Activated CD4-positive, alpha-beta T cell treated with anti-CD3 and anti-CD28 coated beads for 1 hour (primary cell): ENCODE measurements at places on chromosomes 3 and 15.

DNA sequence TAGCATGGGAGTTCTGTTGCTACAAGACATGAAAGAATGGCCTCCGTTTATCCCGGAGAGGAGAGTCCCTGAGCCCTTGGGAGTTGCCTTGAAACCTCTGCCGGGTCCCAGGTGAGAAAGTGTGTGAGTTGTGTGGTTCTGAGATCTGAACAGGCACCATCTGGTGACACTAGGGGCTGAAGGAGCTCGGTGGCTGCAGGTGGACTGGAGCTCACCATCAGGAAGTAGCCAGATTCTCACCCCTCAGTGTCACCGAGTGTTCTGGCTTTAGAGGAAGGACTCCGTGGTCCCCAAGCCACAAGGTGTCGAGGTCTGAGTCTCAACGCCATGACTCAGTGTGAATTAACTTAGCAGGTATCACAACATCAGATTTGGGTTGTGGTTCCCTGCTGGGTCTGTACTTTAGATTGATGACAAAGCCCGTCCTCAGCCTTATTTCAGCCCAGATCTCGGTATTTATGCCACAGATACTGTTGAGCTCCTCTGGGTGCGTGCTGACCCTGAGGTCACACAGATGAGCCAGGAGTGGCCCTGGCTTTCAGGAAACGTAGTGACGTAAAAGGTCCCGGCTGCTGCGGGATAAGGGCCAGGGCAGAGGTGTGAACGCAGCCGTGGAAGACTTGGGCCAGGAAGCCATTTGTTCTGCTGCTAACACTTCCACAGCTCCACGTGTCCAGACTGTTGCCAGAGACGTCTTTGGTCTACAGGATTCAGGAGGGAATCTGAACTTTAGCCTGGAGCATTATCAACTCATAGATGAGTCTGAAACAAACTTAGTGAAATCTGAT is 54.4 kb downstream of the PGPEP1L start:
- no peak for DNase-seq

GRCh38 chr15:62649793-62650420 is 392.6 kb upstream of the TPM1 start:
- no peak for DNase-seq

DNA sequence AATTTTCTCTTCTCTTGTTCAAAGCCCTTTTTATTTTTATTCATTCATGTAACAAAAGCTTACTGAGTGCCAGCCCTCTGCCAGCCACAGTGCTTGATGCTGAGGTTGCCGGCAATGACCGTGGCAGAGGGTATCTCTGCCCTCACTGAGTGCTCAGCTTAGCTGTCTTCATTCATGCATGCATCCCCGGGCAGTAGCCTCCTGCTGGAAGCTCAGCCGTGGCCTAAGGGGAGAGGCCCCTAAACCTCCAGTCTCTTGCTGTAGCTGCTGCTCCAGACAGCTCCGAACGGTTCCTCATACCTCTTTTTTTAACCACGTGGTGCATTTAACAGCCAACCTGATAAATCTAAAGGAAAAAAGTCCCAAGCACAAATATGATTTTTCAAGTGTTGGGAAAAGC is 34.6 kb upstream of the CCDC66 start:
- DNase-seq: no peak

DNA sequence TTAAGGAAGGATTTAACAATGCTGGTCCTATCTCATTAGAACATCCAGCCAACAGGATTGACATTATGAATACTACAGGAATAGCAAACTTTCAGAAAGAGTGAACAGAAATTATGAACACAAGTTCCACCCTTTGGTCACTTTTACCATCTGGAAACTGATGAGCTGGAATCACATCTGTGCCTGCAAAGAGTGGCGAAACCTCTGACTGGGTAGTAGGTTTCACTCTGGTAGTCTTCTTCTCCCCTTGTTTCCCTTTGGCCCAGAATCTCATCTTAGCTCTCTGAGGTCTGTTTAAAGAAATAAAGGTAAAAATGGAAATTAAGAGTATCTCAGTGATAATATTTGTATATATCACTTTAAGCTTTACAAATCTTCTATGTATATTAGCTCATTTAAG is 73.1 kb downstream of the NR2E3 start:
- no peak for DNase-seq

DNA sequence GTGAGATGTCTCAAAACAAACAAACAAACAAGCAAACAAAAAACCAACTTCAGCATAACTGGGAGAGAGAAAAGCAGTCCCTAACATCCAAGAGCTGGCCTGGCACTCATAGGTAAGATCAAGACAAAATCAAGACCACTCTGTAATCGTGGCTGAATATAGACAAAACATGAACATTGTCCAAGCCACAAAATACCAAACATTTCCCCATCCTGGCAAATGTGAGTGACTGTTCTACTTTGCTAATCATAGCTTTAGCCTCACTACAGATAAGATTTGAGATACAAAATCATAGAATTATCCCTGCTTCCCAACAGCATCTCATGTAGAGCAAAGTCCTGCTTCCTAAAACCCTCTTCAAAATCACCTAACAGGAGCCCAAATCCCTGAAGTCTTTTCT is 116.7 kb upstream of the PRTG start:
- DNase-seq: no peak

DNA sequence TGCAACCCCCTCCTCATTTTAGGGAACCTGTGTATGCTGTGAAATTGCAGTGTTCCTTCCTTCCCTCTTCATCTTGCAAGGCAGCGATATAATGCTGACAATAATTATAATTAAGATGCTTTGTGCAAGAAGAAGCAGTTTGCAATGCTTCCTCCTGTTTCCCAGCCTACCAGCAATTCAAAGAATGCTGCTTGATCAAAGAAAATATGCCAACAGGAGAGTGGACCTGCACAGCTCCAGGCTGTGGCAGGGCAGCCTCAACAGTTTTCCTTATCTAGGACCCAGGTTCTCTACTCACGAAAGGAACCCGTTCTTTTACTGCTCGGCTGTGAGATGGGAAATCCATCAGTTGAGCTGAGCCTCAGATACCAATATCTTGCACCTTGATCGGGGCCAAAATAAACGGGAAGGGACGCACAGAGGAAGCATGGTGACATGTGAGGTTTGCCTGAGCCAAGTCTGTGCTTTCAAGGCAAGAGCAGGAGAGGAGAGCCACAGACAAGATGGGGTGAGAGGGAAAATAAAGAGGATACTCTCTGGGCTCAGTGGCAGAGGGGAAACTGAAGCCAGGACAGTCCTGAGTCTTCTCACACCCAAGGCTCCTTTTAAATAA is 22.6 kb upstream of the LRTM1 start:
- no peak for DNase-seq

DNA sequence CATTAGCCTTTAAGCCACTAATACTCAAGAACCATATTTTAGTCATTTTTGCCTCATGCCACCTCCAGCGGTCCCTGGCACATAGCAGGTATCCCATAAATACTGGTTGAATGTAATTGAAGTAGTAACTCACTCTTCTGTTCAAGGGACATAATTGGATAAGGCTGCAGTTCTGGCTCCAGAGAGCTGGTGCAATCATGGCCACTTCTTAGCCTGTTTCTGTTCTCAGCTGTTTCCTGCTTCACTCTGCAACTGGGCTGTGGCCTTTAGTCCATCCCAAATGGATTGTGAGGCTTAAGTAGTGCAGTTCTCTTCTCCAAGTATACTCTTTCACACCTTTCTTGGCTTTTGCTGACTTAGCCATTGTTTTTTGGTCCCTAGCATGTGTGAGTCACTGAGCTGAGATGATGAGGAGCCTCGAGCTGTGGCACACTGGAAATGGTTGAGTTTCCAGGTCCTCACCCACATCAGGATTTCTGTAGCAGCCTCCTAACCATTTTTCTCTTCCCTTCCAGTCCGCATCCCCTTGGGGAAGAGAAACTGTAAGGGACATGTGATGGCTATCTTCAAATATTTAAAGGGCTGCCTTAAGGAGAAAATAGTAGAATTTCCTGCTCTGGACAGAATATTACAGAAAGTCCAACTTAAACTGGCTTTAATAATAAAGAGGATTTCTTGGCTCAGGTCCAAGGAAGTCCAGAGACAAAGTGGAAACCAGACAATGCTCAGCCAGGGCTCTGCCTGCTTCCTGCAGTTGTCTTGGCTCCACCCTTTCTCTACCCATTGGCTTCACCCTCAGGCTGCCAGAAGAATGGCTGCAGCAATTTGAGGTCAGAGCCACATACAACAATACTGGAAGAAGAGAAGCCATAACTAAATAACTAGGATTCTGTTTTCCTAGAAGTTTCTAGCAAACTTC is 305.4 kb upstream of the ROPN1 start:
- DNase-seq: no peak

- DNase-seq: no peak
Measured at GRCh38 chr3:26915208-26915607, 292.6 kb downstream of the LRRC3B start.

DNA sequence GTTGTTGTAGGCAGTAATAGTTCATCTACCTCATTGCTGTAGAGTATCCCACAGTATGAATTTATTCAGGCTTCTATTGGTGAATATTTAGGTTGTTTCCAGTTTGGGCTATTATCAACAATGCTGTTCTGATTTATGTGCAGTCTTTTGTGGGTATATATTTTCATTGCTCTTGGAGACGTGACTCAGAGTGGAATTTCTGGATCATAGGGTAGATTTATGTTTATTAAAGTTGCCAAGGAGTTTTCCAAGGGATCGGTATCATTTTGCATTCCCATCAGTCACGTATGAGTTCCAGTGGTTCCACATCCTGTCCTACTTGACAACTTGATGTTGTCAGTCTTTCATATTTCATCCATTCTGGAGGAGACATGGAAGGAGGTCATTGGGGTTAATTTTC is 8.4 kb upstream of the HRH1 start:
- no peak for DNase-seq

DNA sequence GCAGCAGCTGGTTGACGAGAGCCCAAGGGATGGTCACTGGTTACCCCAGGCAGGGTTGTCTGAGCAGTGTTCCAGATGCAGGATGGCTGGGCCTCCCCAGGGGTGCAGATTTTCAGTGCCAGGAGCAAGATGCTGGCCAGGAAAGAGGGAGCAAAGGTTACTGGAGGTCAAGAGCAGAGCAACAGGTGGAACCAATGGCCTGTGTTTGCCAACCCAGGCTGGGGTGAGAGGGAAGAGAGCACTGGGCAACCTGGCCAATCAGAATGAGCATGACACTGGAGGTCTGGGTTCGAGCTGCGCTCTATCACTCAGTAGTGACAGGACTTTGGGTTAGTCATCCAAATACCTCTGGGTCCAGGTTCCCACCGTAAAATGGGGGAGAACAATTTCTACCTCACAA is 90.6 kb upstream of the TLE3 start:
- DNase-seq: no peak

- DNase-seq: no peak
Measured at GRCh38 chr3:172856795-172857742, 106.5 kb downstream of the ECT2 start.

DNA sequence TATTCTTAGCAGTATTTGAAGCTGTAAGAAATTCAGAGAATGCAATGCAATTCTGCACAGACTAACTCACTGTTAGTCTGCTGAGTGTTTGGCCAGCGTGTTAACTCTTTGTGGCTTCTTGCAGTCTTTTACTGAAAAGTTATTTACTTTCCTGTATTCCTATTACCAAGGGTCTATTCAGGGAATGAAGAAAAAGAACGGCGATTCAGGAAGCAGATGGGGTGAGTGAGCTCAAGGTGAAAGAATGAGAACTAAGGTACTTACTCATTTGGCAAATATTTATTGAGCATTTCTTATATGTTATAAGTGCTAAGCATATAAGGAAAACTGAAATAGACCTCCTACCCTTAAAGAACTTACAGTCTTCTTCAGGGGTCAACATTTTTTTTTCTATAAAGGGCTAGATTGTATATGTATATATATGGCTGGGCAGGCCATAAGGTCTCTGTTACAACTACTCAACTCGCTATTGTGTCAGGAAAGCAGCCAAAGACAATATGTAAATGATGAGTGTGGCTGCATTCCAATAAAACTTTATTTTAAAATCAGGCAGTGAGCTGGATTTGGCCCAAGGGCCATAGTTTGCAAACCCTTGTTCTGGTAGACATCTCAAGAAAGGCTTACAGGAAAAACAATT is 271.9 kb upstream of the GADL1 start:
- DNase-seq: no peak

- DNase-seq: no peak
Measured at GRCh38 chr15:47717036-47717612, at the start of gene SEMA6D. TSS of gene SEMA6D (plus strand) at chr15:47717505. CDS start at chr15:47759799, 42,294 bp downstream.
